ENCODE measurements at places on chromosomes 1 and 21.

DNA sequence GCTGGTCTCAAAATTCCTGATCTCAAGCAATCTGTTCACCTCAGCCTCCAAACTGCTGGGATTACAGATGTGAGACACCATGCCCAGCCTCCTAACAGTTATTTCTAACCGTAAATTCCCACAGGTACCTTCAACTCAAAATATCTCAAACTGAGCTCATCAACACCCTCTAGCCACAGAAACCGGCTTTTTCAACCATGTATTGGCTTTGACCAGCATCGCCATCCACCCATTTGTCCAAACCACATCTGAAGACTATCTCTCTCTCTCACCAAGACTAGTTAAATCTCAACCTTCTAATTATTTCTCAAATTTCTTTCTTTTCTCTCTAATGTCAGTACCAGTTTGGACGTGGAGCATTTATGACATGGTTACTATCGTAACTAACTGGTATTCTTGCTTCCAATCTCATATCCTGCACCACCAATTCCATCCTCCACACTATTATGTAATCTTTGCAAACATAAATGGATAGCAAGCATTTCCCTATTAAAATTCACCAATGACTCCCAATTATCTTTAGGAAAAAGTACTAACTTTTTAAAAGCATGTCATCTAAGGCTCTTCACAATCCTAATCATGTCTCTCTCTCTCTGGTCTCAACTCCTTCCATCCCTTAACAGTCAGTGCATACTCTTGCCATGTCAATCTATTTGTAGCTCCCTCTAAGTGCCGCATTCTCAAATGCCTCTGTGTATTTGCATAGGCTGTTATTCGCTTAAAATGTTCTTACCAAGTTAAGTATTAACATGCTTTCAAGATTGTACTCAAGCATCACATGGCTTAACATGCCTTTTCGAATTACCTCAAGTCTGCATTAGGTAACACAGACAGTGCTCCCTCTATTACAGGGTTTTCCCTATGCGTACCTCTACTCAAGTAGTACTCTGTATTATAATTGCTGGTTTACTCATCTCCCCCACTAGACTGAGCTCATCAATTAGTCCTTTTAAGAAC, 18.1 kb downstream of the RSBN1 start:
- DNase-seq: no peak

DNA sequence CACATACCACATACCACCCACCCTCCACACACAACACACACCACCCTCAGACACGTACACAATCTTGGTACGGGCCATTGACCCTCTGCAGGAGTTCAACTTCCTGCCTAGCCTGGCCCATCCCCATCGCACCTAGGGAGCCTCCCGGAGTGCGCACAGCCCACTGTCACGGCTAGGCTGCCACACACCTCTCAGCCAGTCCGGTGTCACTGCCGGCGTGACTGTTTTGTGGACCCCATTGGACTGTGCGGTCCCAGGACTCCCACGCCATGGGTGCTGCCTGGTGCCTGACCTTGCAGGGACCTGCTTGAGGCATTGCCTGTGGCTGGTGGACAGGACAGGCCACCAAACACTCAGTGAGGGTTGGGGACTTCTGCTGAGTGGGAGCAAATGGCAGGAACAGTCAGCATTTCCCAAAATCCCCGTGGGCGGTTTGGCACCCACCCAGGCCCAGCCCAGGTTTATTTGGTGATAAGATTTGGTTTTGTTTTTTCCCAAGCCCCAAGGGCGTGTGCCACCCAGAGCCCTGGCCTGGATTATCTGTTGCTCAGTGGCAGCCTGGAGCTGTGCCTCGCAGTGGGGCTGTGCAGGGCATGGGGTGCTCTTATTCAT, 27.7 kb downstream of the RAB7B start:
- DNase-seq: no peak

GRCh38 chr1:230976825-230977747, 1.6 kb downstream of the TTC13 start:
- no peak for DNase-seq

GRCh38 chr21:32184485-32184884, 94.4 kb downstream of the MIS18A start:
- no peak for DNase-seq

DNA sequence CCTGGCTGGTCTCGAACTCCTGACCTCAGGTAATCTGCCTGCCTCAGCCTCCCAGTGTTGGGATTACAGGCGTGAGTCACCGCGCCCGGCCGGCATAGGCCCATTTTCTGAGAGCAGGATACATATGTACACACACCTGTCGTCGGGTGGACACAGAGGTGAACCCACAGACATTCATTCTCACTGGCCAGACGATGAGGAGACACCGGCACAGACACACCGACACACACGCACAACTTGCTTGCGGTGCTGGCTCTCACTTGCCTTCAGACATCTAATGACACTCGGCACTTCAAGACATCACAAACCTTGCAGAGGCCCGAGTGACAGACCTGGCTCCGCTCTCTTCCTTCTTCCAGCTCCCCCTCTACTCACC, 579 bp downstream of the PTCH2 start:
- no peak for DNase-seq

- DNase-seq: no peak
Observed at GRCh38 chr1:1631782-1632420, at the start of gene MMP23B. MMP23B (plus strand) TSS chr1:1632173; CDS start chr1:1632219, 46 bp downstream.

DNA sequence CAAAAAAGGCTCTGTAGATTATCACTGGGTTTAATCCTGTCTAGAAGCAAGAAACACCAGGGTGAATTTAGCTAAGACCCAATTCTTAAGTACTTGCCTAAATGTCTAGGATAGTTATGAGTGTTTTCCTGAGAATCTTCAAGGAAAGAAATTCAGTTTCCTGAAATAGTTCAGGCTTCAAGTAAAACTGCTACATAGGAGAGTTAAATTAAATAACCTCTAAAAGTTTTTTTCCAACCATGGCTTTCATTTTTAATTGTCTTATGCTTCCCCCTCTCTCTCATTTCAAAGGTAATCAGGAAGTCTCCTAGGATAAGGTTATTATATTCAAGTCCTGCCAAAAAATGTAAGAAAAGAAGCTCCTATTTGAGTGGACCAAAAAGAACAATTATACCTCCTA, 46.7 kb upstream of the FBXO28 start:
- DNase-seq: no peak

DNA sequence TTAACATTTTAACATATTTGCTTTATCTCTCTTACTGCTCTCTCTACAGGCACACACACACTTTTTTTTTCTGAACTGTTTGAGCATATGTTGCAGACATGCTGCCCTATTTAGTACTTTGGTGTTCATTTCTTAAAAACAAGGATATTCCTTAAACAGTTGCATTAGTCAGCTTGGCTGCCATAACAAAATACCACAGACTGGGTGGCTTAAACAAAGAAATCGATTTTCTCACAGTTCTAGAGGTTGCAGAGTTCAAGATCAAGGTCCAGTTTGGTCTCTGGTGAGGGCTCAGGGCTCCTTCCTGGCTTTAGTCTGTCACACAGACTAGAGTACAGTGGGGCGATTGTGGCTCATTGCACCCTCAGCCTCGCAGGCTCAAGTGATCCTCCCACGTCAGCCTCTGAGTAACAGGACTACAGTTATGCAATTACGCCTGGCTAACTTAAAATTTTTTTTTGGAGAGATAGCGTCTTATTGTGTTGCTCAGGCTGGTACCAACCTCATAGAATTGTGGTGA, 46.7 kb downstream of the RPRD2 start:
- DNase-seq: no peak

- DNase-seq: no peak
Observed at GRCh38 chr1:1982379-1983232, 21.0 kb downstream of the CFAP74 start.

DNA sequence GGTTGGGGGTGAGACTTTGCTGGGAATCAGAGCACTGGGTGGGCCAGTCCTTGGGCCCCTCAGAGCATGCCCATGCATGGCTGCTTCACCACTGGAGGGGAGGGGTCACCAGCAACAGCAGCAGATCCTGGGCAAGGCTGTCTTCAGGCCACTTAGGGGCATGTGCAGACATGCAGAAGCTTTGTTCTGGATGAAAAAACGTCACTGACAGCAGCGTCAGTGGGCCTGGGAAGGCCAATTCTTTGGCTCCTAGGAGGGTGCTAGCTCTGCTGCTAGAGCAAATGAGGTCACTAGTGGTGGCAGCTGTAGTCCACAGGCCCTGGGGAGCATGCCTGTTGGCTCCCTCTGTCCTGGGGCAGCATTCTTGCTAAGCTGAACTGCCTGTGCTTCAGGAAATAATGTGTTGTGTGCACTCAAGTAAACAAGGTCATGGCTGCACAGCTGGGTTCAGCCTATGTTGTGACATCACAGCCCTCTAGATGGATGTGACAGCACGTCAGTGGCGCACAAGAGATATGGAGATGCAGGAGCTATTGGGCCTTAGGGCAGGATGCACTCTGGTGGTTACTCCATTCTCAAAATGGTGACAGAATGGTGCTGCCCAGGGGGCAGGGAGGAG, 27.0 kb downstream of the ZC3H11B start:
- DNase-seq: no peak

DNA sequence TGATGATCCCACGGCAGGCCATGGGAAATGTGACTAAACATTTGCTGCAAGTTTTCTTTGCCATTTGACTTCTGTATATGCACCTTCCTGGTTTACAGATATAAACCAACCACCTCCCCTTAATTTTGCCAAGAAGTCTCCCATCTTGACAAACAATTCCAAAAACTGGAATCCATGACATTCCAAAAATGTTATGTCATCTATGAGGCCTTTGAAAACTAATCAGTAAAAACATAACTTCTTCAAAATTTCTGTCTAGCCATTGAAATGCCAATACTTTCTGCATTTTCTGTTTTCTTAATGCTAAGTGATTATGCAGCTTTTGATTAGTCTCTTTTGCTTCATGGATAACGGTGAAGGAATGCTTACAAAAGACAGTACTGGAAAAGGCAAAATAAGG, 84.1 kb downstream of the LYST start:
- peak; percentile 56 for DNase-seq

DNA sequence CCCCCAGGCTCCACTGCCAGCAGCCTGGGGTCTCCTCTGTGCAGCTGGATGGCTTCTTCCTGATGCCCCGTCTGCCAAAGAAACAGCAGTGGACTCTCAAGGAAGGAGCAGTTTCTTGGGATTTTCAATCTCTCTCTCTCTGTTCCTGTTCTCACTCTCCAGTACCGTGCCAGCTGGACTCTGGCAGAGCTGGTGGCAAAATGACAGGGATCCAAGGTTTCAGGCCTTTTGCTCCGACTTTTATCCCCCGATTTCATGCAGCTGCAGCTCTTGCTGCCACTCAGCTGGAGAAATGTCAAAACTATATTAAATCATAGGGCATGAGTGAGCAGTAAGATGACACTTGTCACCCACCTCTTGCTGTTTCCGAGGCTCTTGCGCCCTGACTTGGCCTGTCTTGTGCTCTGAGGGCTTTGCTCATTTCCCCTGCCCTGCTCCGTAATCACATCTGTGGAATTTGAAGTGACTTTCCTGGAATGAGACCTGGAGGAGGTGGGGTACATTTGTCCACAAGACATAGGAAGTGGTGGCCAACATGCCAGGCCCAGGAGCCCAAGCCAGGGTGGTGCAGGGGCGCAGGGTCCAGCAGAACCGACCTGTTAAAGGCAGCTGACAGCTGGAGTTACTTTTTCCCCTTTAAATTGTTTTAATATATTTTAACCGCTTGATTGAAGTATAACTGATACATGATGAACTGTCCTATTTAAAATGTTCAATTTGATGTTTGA, 576.2 kb downstream of the PTPRU start:
- DNase-seq: no peak

- DNase-seq: no peak
Observed at GRCh38 chr1:115507901-115508300, 133.9 kb upstream of the VANGL1 start.

GRCh38 chr21:42705746-42706374, 52.4 kb downstream of the PDE9A start:
- no peak for DNase-seq

GRCh38 chr1:25556791-25557476, 13.5 kb downstream of the LDLRAP1 start:
- peak; percentile 51 for DNase-seq

DNA sequence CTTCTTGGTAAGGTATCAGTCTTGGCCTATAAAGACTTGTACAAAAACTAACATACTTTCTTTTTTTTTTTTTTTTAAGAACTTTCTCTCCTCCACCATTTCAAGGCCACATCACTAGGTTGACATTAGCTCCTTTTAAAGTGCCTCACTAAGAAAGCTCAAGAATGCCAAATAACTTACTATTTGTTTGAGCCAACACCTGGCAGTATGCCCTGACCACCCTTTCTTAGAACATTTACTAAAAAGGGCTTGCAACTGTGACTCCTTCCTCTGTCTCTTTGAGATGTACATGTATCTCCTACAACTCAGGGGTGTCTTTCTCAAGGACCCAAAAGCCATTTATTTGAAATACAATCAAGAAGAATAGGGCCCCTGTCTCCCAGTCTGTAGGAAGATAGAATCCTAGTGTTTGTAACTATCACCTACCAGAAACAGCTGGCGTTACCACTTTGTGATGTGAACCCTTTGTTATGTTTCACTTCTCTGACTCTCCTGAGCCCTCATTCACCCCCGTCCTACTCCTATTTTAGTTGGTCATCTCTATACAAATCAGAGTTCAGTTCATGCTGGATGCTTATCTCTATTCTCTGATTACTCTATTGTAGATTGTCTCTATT, 12.2 kb upstream of the SAMD13 start:
- no peak for DNase-seq

DNA sequence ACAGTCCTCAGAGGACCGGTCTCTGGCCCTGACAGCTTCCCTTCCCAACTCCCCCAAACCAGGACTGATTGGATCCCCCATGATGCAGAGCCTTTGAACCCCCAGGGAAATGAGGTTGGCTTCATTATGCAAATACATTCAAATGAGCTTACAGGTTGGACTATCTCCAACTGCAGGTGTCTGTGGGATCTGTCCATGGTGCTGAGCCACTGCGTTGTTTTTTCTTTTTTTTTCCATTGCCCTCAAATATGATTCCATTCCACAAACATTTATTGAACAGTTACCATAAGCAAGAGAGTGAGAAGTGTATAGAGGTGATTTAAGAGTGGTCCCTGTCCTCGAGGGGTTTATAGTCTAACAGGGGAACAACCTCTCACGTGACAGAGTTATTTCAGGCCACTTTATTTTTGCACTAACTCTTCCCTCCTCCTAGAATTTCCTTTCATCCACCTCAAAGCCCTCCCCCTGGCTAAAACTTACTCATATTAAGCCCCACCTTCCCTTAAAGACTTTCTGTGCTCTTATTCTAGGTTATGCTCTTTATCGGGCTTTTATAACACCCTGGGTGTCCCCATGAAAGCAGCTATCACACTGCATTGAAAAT, 21.9 kb downstream of the DLGAP3 start:
- no peak for DNase-seq

DNA sequence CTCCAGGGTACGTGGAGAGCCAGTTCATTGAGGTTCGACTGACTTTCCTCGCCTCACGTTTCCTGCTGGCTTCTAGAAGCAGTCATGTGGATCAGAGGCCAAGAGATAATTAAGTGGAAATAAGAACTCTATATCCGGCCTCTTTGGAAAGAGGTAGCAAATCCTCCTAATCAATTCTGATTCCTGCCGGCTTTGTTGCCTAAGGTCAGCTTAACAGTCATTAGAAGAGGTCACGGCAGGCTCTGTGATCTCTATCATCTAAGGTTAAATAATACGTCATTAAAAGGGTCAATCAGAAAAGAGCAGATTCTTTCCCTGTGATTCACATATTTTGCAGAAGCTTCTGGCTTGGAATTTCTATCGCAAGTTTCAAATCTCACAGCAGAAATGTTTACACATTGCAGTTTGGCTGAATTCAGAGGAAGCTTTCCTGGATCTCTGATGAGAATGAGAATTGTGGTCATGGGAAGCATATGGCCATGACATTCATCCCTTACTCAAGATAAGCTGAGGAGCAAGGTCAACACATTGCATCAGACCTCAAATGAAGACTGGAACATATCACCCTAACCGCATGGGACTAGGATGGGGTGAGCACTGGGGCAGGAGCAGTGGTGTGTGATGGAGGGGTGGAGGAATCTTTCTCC, 189.4 kb downstream of the PBX1 start:
- peak; percentile 79 for DNase-seq

Measured in fibroblast of skin of scalp (primary cell).